ENCODE measurements at places on chromosomes 5 and 9.

DNA sequence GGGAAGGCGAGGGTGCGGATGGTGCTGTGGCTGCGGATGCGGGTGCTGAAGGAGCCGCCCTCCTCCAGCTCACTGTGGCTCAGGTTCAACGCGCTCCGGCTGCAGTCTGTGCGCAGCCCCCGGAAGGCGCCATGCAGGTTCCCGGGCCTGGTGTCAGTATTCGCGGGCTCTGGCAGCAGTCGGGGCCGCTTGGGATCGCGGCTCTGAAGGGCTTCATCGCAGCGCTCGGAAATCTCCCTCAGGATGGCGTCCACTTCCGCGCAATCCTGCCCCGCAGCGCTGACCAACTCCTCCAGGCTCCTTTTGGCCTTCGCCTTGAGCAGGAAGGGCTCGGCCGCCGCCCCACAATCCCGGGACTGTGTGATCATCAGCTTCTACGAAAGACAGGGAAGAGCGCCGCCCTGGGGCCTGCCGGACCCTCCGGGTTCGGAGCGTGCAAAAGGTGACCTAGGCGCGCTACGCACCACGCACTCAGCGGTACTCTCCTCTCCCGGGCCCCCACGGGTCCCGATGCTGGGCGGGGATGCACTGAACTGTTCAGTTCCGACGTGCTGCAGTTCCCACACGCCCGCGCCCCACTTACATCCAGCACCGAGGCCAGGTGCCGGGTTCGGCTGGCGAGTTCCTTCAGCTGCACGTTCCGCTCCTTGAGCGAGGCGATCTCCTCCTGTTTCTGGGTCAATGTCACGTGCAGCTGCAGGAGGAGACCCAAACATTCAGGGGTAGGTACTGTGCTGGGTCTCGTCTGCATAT, 6.5 kb downstream of the MCIDAS start:
- DNase-seq: no peak

- DNase-seq: no peak
Measured at GRCh38 chr9:36039121-36039520, 2.4 kb downstream of the RECK start.

- DNase-seq: no peak
Measured at GRCh38 chr5:172407822-172408221, 46.5 kb downstream of the SH3PXD2B start.

- DNase-seq: no peak
Measured at GRCh38 chr5:89769975-89770374, 639.6 kb downstream of the CETN3 start.

GRCh38 chr9:120692901-120693699, 21.2 kb downstream of the MEGF9 start:
- DNase-seq: no peak

- no peak for DNase-seq
Measured at GRCh38 chr5:81782811-81783210, 31.9 kb upstream of the SSBP2 start.

DNA sequence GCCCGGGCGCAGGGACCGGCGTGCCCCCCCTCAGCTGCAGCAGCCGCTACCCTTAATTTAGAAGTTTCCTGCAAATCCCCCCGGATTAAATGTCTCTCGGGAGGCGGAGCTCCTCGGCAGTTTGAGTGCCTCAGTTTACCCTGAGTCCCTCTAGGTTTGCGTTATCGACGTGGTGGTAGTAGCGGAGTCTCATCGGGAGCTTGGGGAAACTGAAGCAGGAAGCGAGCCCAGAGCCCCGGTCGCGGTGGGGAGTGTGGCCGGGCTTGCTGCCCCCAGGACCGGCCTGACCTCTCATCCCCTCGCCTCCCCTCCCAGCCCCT, 529 bp upstream of the TPM2 start:
- DNase-seq: no peak
